ENCODE measurements at places on chromosomes 5 and 9.

- DNase-seq, result no peak
Measured at GRCh38 chr5:77640589-77641396, 2.3 kb upstream of the OTP start.

DNA sequence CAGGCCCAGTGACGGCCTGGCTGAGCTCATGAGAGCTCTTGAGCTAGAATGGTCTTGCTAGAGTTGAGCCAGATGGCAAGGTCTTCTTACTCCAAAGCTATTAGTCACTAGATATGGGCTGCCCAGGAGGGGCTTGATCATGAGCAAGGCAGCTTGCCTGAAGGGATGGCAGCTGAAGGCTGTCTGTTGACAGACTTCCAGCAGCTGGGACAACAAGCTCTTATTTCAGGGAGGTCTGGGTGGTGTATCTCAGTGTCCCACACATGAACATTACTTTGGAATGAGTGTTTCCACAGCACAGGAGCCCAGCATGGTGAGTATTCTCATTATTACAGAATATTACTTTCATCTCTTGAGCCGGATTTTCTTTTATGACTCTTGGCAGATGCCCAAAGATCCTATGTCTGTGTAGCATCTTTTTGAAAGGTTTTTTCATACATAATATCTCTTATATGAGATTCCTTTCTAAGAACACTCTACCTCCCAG is 414.1 kb downstream of the ARHGEF28 start:
- no peak for DNase-seq

DNA sequence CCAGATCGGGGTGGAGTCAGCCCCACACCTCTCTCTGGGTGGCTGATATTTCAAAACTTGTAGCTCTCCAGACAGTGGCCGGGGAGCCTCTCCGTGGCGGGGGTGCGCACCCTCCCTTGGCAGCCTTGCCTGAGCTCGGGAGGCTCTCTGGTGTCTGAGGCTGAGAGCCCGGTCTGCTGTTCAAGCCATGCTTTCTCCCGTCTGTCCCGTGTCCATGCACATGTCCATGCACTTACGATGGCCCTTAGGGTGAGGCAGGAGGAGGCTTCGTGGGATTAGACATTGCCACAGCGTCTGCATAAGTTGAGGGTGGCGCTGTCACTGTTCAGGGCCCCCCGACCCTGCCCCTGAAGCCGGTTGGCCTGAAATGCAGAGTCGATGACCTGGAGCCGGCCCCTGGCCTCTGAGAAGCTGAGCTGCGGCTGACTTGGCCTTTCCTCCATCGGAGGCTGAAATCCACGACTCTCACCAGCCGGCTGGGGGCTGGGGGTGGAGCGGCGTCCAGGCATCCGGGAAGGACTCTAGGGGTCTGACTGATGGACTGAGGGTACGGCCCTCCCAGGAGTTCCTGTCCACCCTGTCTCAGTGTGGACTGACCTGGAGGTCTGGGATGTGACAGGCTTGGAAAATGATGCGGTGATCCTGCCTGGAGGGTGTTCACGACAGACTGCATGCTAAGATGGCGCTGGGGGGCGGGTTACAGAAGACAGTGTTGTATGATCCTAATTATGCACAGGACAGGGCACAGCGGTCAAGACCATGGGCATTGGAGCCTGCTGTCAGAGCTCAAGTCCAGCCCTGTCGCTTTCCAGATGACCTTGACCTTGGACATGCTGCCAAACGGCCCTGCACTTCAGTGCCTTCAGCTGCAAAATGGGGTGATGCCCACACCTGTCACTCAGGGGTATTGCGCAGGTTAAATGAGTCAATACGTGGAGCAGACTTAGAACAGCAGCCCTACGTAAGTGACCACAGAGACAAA is 18.3 kb upstream of the SLC2A6 start:
- DNase-seq, result no peak

- DNase-seq, result no peak
Measured at GRCh38 chr9:21854594-21854993, 52.2 kb downstream of the MTAP start.

GRCh38 chr9:129383561-129384490 is 205.8 kb upstream of the IER5L start:
- peak; percentile 57 for DNase-seq

DNA sequence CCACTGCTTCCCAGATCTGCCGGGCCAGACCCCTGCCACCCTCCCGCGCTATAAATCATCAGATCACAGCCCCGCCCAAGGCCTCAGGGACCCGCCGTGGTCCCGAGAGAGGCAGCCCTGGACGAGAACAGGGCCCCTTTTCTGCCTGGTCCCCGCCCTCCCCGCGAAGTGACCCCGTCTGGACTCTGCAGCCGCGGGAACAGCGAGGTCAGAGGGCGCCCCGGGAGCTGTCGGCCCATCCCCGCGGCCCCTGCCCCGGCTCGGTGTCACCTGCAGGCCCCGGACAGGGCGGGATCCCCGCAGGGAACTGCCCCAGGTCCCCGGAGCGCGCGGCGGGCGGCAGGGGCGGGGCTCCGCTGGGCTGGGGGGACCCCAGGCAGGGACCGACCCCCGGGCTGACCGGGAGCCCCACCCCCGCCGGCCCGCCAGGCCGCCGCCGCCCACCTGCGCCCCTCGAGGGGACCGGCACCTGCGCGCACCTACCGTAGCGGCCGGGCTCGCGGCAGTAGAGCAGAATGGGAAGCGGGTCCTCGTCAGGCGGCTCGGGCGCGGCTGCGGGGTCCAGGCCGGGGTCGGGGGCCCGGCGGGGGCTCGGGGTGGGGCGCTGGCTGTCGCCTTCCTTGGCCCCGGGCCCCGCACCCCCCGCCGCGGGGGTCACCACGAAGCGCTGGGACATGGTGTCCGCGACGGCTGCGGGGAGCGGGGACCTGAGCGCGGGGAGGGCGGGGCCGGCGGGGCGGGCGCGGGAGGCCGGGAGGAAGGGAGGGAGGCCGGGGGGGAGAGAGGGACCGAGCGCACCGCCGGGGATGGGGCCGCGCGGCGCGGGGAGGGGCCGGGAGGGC is 43.5 kb upstream of the SLC12A7 start:
- no peak for DNase-seq

DNA sequence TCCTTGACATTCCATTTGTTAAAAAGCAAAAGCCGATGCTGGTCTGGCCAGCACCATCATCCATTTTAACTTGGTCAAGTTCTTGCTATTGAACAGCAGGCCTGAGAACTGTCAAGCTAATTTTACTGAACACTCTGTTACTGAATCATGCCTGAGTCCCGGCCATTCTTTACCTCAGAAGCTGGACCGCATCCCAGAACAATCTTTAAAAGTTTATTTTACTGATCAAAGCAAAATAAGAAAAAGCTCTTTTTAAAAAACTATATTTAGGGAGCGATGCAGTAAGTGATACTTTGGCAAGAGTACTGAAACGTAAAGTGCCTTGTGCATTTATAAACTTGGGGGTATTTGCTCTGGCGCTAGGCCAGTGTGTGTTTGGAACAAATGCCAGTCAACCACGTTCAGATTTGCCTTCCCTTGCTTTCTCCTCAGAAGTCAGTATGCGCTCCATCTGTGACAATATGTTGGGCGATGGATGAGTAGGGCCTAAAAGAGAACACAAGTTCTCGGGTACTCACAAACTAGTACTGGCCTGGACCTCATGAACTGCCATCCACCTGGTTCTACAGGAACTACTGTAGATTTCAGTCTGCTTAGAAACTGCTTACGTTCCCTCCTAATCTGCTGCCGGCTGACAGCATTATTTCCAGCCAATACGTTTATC is 161.9 kb downstream of the MAPKAP1 start:
- no peak for DNase-seq

DNA sequence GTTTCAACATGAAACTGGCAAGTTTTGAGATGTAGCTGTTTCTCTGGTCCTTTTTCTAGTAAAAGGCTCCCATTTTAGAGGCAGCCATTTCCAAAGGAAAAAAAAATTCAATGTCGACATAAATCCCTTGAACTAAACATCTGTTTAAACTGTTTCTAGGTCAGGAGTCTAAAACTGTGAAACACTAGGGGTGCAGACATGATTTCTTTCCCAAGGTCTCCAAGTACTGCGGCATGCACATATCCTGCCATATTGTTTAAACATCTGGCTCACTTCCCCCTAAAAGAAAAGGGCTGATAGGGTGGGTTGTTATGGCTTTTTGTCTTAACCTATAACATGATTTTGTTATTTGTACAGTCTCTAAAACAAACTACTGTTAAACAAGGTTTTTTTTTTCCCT is 51.1 kb downstream of the NFIB start:
- DNase-seq, result no peak

- peak; percentile 0 for DNase-seq
Measured at GRCh38 chr9:114958021-114958843, 27.8 kb upstream of the TNFSF8 start.

DNA sequence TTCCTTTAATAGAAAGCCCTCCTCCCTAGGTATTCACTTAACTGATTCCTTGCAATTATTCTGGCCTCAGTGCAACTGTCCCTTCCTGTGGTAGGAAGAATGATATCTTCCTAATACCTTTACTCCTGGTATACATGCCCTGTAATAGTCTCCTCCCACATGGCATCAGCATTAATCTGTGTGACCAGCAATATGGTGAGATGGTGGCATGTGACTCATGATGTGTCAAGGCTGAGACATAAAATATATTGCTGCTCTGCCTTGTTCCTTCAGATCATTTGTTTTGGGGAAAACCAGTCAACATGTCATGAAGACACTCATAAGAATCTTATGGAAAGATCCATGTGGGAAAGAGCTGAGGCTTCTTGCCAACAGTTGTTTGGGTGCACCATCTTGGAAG is 149.1 kb upstream of the TRPM3 start:
- DNase-seq, result no peak

- no peak for DNase-seq
Measured at GRCh38 chr5:126519637-126520592, 75.1 kb downstream of the ALDH7A1 start.

DNA sequence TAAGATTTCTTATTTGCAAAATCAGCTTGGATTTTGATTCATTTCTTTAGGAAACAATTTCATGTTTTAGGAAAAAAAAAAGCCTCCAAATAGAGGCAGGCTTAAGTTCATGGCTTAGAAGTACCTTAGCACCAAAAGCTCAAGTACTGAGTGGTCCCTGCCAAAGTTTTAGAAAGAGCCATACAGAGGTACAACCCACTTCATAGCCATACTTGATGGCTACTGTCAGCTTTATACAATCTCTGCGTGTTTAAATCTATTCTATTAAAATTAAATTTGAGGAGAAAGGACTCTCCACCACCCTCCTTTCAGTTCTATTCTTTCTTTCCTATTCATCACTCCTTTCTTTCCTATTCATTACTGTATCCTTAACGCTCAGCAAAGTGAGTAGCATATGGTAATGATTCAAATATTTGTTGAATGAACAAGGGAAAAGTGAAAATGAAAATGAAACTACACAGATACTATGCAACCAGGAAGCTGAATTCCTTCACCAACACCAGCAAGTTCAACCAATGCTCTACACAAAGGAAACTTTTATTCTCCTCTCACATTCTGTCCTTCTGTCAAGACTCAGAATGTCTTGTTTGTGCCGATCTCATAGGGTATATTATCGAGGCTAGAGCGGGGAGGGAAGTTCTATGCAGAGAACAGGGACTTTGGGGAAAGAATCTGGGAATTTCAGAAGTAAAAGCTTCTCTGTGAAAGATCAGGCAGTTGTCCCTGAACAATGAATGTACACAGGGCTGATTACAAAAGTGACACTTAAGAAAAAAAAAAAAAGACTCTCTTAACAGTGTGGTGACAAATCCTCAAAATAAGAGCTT is 138.6 kb upstream of the SPEF2 start:
- no peak for DNase-seq

- DNase-seq, result no peak
Measured at GRCh38 chr5:14310901-14311300, 167.8 kb downstream of the TRIO start.

DNA sequence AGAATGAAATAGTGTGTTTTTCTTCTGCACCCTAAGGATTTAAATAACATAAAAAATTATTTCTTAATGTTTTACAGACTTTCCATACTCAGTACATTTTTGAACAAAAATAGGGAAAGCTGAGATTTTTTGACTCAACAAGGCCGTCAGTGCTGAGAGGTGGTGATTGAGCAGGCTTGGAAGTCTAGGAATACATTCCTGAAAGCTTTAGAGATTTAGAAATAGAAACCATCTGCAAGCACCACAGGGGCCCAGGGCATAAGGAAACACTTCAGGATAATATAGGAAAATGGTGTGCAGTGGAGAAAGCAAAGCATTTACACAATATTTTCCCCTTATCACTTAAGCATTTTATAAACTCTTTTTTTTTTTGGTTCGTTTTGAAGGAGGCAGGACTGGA is 5.2 kb downstream of the BASP1 start:
- no peak for DNase-seq

- no peak for DNase-seq
Measured at GRCh38 chr5:66896171-66896570, 300.0 kb downstream of the MAST4 start.

- no peak for DNase-seq
Measured at GRCh38 chr5:93267276-93267675, 313.7 kb downstream of the NR2F1-AS1 start.

- DNase-seq, result no peak
Measured at GRCh38 chr9:69443178-69443577, 118.2 kb downstream of the ENTREP1 start.

- no peak for DNase-seq
Measured at GRCh38 chr5:87099291-87099839, 168.3 kb upstream of the RASA1 start.

DNA sequence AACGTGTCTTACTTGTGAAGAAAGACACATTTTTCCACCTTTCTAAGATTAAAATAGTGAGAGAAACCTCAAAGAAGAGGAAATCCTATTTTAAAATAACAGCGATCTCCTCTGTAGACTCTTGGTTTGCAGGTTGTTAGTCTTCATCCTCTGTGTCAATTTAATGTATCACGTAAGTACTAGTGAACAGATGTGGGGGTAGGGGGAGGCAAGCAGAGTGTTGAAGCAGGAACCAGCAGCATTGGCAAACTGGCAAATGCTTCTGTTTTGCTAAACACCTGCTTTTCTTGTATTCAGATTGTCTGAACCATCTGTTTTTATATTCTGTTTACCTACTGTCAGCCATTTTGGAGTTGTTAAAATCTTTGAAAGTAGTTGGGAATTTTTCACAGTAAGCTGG is 159.3 kb upstream of the TLX3 start:
- no peak for DNase-seq

DNA sequence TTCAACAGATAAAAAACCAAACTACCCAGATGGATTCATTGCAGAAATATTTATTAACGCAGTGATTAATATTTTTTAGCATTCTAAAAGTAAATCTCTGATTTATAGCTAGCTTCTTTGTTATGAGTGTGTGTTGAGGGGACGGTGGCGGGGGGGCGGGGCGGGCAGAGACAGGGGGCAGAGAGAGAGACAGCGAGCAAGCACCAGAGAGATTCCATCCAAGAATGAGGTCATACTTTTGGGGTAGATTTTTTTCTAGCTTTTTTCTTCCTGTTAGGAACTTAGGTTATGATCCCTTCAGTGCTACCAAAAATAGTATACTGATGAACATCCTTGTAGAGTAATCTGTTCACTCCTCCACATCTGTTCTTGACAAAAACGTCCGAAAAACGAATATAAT is 500 bp upstream of the ZNF883 start:
- no peak for DNase-seq

GRCh38 chr5:173807181-173807655 is 80.9 kb upstream of the CPEB4 start:
- no peak for DNase-seq

- no peak for DNase-seq
Measured at GRCh38 chr9:24712206-24712605, 166.5 kb upstream of the IZUMO3 start.

All from activated effector memory CD4-positive, alpha-beta T cell treated with Interleukin-2 at 50 U/mL for 16 hours (primary cell).